Suppressor macrophage (primary cell): ENCODE measurements at places on chromosomes 5 and 9.

GRCh38 chr5:171619196-171619595 is 166.4 kb upstream of the SMIM23 start:
- no peak for DNase-seq

DNA sequence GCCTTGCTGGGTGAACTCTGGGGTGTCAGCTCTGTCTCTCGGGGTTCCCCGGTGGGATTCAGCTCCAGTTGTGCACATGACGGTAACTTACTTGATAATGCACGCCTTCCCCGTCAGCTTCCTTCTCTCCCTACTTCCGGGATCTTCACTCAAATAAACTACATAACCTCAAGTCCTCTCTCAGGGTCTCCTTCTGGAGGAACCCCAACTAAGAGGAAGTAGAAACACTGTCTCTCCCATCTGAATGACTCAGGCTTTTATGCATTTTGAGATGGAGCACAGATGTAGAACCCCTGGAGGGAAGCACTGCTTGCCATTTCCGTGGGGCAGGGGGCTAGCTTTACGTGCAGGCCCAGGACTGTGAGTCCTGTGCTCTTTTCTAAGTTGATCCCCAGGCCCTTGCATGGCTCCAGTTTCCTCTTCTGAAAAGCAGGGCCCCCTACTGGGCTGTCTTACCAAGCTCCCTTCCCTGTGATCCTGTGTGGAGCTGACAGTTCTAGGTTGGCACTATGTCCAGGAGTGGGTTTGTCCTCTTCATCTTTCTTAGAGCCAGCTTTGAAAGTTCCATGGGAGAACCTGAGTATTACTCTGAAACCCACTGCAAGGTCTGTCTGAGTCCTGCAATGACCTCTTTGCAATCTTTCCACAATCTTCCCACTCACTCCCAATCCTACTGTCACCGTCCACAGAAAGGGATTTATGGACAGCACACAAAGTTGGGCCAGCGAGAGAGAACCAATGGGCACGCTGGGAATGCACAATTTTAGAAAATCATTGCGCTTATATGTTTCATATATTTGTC is 17.7 kb downstream of the S1PR3 start:
- peak; percentile 52 for DNase-seq

DNA sequence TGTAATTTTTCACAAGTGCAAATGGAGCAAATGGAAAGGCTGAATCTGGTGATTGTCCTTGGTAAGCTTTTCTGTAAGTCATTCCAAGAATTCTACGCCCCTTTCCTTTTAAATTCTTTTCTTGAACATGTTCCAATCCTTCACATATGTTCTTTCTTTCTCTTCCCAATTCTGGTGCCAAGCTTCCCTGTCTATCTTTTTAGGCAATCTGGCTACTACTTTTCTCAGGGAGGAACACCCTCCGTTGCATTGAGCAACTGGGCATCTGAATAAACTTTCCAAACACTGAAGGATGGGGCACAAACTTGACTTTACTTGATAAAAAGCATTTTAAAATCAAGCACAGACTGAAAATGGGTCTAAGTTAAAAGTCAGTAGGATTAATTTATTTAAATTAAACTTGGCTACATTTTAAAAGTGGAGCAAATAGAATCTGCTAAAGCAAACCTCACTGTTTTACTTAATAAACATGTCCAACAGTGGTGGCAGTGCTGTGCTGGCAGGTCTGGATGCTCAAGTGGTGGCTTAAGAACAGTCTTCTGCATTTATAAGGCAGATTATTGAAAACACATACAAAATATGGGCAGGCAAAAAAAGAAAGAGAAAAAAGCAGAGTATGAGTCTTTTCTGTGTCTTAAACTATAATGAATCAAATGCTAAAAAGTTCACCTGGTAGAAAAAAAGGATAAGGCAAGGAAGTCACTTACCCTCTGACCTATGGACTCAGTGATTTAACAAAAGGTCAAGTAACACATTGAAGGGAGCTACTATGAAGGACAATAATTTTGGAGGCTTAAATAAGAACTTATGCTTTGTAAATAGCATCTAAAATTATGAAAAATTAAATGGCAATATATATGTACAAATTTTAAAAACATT is 5.4 kb downstream of the ELL2 start:
- DNase-seq: peak; percentile 40

DNA sequence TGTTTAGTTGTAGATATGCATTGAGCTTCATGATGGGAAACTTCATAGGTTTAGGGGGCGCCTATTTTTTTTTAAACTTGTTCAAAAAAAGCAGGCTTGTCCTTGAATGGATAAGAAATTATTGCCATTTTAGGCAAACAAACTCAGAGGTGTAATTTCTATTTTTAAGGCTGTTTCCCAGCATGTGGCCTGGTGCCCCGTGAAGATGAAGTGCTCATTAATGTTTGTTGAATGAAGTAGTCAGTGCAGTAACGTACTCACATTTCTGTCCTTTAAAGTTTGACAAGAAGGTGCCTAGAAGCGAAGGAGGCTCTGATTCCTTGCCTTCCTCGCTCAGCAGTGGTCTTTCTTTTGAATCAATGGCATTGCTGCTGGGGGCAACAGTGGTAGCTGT is 54.3 kb downstream of the ZNF618 start:
- DNase-seq: no peak

DNA sequence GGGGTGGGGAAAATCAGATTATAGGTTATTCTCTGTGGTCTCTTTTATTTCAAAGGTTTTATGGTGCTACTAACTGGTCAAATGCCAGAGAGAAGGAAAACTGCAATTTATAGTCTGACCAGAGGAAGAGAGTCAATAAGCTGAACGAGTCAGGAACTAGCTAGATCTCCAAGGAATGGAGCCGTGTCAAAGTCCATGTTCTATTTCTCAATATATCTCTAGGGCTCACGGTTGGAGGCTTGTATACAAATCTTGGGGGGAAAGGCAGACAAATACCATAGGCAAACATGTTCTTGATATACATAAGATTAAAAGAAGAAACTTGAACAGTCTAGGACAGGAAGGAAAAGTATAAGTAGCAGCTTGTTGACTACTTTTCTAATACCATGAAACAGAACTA is 627.1 kb downstream of the PDE4D start:
- no peak for DNase-seq

- DNase-seq: no peak
Measured at GRCh38 chr9:1071730-1072129, 21.6 kb downstream of the DMRT2 start.

GRCh38 chr5:134153657-134154056 is 23.1 kb downstream of the SKP1 start:
- no peak for DNase-seq

- no peak for DNase-seq
Measured at GRCh38 chr9:106648799-106649198, 214.2 kb upstream of the ZNF462 start.

- DNase-seq: no peak
Measured at GRCh38 chr5:170306381-170306831, 8.8 kb upstream of the LCP2 start.

DNA sequence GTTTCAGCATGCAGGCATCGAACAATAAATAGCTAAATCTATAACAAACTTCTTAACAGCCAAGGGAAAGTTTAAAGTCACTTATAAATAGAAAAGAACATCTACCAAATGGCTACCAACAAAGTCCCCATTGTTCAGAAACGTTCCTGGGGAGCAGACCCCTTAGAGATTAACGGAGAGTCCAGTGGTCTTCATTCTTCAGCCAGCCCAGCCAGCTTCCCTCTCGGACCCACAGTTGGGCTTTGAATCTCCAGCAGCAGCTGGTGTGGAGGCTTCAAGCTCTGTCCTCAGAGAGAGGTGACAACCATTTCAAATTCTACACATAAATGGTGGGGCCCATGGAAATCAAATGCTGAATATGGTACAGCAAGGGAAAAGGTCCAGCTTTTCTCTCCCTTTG is 11.2 kb downstream of the ENC1 start:
- no peak for DNase-seq

GRCh38 chr5:57817001-57817453 is 334.4 kb upstream of the ACTBL2 start:
- no peak for DNase-seq

DNA sequence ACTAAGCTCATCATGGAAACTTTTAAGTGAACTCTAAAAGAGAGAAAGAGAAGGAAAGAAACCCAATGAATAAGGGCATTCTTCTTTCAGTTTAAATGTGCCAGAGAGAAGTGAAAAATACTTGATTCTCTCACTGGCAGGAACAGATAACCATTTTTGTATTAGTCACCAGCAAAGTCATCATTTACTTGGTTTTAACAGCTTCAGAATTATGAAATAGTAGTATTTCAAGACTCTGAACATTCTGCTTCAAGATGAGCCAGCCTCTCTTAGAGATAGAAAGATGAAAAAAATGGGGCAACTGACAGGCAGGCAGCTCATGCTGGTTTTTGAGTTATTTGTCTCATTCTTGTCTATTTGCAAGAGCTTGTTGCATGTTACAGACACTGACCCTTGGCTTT is 103.5 kb downstream of the GCNT1 start:
- DNase-seq: peak; percentile 43

DNA sequence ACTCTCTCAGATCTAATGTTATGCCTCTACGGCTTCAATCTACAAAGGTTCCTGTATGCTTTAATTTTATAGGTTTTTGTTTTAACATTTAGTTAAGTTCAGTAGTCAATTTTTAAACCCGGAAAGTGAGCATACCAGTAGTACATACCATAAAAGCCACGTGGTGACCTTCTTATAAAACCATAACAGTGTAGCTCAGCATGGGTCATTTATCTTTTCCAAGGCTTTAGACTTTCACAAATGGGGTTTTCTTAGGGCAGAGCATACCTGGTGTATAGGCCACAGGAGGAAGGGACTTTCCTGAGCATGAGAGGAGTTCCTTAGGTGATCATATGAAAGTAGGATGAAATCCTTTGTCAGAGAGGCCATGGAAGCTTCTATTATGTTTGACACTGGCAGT is 23.2 kb downstream of the ECM2 start:
- DNase-seq: no peak

GRCh38 chr5:61507232-61507631 is 175.2 kb downstream of the ZSWIM6 start:
- DNase-seq: no peak

DNA sequence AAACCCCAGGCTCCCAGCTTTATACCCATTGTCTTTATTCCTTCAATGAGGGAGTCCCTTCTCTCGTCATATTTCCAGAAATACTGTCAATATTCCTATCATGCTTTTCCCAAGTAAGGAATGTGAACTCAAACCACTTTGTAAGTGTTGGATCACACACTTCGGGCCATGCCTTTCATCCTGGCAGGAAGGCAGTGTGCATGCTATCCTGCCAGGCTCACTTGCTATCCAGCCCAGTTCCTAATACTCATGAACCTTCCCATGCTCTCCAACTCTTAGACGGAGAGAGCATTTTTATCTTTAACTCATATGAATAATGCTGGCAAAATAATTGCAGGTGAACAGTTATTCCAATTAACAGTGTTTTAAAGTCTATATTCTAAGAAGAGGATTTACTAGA is 639.9 kb upstream of the ACO1 start:
- DNase-seq: no peak

DNA sequence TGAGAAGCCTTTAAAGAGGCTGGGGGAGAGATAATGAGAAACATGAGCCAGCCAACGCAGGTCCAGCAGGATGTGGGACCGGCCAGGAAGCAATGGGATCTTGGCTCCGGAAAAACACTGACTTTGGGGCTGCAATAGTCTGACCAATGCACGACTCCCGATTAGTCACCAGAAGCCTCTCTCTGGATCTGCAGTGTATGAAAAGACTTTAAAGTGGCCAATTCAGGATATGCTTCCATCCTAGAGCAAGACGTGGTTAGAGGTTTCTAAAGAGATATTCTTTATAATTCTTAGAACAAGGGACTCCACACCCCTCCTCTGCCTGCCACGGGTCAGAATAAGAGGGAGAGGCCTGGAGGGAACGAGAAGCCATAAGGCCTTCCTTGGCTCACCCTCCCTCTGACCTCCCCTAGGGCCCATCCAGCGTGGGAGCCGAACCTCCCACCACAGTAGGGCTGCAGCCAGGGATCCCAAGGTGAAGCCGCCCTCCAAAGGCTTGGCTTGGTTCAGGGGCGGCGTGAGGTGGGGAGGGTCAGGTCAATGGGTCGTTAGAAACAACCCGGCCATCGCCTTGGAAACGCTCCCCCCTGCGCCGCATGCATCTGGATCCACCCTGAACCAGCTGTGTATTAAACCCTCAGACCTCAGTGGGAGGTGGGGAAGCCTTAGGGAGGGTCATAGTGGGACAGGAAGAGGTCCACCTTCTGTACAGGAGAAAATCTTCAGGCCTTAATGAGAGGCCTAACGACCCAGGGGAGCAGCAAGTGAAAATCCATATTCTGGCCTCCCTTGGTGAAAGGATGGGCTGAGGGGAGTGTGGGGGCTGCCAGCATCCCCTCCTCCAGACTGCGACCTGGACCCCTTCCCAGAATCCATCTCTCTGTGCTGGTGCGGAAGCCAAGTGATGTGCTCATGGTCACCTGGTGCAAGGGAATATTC is 11.1 kb downstream of the FGF1 start:
- DNase-seq: no peak

GRCh38 chr9:108759835-108760234 is 96.0 kb downstream of the ACTL7B start:
- no peak for DNase-seq

DNA sequence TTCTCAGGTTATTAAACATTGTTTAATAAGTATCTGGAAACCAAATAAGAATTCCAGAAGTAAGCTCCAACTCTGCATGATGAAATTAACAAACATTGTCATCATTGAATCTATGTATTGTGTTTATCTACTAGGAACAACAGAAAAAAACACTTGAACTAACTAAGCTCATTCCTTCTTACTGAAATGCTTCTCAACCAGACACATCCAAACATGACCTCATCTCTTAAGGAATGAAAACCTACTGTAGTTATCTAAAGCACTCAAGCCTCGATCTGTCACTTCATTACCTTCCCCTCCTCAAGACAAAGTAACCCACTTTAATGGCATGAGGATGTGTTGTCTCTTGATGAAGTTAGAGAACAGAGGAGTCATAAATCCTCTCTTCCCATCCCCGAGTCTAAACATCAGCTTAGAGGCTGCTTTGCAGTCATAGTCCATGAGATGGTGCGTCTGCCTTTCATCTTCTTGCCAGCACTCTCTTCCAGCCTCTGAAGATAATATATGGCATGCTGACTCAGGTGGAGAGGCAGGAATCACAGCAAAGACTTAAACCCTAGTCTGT is 86.5 kb downstream of the CEMIP2 start:
- DNase-seq: no peak

DNA sequence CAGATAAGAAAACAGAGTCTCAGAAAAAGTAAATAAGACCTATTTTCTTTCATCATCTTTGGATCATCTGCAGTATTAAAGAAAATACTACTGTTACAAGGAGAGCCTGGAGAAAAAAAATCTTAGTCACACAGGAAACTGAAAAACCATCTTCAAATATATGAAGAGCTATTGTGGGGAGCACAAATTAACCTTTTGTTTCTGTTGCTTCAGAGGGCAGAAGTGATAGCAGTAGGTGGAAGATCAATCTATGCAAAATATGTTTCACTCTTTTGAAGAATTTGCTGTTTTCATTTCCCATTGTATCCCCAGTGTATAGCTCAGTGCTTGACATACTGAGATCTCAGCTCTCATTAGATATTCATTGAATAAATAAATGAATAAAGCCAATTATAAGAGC is 13.1 kb upstream of the CEMIP2 start:
- no peak for DNase-seq
